ENCODE measurements at places on chromosomes 7 and 10.

DNA sequence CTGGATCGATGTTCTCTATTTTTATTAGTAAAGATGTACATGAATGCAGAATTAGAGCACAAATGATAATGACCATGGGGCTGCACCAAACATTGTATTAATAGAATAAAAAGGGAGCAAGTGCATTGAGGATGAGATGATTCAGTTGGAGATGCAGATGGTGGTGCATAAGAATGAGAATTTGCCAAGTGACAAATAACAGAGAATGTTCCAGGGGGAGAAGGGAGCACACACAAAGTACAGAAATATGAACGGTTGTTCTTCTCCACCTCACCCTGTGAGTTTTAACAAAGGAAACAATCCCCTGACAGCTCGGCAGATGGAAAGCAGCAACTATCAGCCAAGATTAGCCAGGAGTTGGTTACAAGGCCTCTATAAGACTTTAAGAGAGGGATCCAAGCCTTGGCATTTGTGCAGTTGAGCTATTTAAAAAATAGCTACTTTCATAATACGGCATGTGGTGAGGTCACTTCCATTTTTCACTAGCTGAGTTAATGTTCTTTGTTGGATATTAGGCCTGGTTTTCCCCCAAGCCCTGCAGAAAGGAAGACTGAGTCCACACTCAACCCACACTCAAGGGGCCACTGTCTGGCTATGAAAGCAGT, 462.5 kb downstream of the TNS3 start:
- H3K27ac ChIP-seq: no peak overlapping the region
- H3K4me1 ChIP-seq: no peaks in the 10 kb centered on the region
- no peaks in the 10 kb centered on the region for H3K36me3 ChIP-seq
- no peak overlapping the region for H3K4me3 ChIP-seq
- H3K27me3 ChIP-seq: no peaks in the 10 kb centered on the region

DNA sequence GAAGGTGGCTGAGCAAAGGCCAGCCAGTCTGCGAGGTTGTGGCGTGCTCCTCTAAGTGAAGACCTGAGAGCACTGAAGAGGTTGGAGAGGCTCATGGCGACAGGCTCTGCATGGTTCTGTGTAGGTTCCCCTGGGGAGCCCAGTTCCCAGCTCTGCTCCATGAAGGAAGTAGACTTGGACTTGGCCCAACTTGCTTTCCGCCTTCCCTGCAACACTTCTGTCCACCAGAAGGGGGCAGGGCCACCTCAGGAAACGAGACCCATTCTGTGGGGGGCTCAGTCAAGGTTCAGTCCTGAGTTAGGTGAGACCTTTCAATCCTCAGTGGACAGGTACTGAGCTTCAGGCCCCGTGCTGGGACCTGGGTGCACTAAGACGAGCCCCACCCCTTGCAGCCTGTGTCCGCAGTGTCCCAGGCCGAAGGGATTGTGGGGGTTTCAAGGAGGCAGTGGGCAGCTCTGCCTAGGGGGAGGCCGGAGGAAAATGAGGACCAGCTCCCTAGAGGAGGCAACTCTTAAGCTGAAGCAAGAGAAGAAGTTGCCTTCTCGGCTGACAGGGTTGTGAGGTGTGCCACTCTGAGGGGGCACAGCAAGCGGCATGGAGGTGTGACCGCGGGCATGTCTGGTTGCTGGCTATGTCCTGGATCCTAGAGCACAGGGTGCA, 15.0 kb upstream of the PCBD1 start:
- H3K4me3 ChIP-seq: no peak overlapping the region
- H3K4me1 ChIP-seq: no peaks in the 10 kb centered on the region
- no peaks in the 10 kb centered on the region for H3K36me3 ChIP-seq
- H3K27ac ChIP-seq: no peak overlapping the region
- peak; percentile 54 for DNase-seq

- H3K36me3 ChIP-seq: no peaks in the 10 kb centered on the region
- no peak overlapping the region for H3K27ac ChIP-seq
- H3K4me3 ChIP-seq: no peak overlapping the region
- no peak for DNase-seq
These were observed 26.5 kb upstream of the CNTNAP2 start for GRCh38 chr7:146090023-146090645.

DNA sequence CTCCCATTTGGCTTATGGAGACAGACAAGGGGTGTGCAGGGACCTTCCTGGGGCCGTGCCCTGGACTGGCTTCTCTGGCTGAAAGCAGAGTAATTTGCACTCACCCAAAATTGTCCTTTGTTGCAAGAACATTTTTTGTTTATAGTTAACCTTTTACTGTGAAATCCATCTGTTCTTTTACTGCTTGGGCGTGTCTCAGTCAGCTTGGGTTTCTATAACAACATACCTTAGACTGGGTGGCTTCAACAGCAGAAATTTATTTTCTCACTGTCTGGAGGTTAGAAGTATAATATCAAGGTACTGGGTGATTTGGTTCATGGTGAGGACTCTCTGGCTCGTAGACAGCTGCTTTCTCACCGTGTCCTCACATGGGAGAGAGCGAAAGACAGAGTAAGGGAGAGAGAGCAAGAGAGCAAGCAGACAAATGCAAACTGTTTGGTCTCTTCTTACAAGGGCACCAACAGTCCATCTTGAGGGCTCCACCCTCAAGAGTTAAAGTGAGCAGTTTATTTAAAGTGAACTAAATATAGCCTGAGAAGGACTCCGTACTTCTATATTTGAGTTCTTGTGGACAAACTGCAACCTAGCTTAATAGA, 131.0 kb upstream of the NPY start:
- no peak for DNase-seq
- no peaks in the 10 kb centered on the region for H3K36me3 ChIP-seq
- no peaks in the 10 kb centered on the region for H3K4me1 ChIP-seq
- no peaks in the 10 kb centered on the region for H3K27me3 ChIP-seq
- H3K27ac ChIP-seq: no peak overlapping the region

- DNase-seq: no peak
- H3K4me3 ChIP-seq: no peak overlapping the region
- no peaks in the 10 kb centered on the region for H3K36me3 ChIP-seq
- H3K4me1 ChIP-seq: no peaks in the 10 kb centered on the region
These were observed 14.2 kb upstream of the NPC1L1 start for GRCh38 chr7:44555350-44555749.

GRCh38 chr10:76550806-76551205, 1086.8 kb downstream of the KCNMA1 start:
- peaks cover 2% of the 10 kb centered on the region for H3K4me1 ChIP-seq
- no peak overlapping the region for H3K27ac ChIP-seq
- H3K27me3 ChIP-seq: no peaks in the 10 kb centered on the region
- no peak overlapping the region for H3K4me3 ChIP-seq
- H3K36me3 ChIP-seq: no peaks in the 10 kb centered on the region

- no peaks in the 10 kb centered on the region for H3K36me3 ChIP-seq
- H3K27ac ChIP-seq: no peak overlapping the region
These were observed 90.7 kb downstream of the LRRC4 start for GRCh38 chr7:127940381-127941160.

DNA sequence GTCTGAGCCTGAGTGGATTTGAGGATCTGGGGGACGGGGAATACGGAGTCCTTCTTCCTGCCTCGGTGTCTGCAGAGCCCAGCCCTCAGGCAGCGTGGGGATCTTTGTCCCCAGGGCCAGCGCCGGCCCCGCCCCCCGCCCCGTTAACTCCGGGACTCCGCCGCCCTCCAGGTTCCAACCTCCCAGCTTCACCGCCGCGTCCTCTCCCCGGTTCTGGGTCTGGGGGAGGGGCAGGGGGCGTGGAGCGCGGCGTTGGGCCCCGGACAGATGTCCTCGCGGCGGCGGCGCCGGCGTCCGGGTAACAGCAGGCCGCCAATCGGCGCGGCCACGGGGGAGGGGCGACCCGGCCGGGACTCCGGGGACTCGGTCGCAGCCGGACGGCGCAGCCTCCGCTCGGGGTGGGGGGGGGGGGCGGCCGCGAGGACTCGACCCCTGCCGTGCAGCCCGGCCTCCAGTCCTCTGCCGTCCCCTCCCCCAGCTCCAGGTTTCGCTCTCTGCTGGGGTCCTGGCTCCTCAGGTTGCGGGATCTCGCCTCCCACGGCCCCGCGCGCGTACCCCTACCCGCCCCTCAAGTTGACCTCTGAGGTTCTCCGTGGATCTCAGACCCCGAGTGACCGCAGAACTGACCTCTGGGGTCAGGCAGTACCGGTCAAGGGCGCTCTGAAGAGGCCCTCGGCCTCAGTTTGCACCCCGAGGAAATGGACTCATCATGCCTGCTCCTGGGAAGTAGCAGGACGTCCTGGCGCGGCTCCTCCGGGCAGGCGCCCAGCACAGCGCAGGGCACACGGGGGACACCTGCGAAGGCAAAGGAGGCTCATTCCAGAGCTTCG, 2.3 kb upstream of the ELFN1 start:
- peak overlapping the region; percentile 85 for H3K27ac ChIP-seq
- peak overlapping the region; percentile 74 for H3K4me3 ChIP-seq
- H3K27me3 ChIP-seq: no peaks in the 10 kb centered on the region
- no peaks in the 10 kb centered on the region for H3K36me3 ChIP-seq
- peaks cover 63% of the 10 kb centered on the region for H3K4me1 ChIP-seq

DNA sequence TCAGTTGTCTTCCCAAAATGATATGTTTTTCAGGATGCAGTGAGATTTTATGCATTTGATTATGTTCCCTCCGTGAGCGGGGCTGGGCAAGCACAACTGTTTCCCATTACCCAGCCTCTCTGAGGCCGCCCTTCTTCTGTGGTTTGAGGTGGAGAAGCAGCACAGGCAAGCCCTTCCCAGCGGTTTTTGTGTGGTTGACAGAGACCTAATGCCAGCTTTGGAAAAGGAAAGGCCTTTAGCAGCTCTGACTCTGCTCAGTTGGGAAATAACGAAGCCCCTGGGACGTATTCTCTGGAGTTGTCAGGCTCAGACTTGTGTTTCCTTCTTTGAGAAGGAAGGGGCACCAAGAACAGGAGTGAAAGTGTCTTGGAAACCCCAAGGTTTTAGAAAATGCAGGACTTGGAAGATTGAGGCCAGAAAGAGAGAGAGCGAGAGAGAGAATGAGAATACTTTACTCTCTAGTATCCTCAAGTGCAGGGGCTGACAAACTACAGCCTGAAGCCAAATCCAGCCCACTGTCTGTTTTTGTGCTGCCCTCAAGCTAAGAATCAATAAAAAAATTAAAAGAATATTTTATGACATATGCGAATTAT, 20.6 kb upstream of the PDCD4 start:
- H3K36me3 ChIP-seq: no peaks in the 10 kb centered on the region

DNA sequence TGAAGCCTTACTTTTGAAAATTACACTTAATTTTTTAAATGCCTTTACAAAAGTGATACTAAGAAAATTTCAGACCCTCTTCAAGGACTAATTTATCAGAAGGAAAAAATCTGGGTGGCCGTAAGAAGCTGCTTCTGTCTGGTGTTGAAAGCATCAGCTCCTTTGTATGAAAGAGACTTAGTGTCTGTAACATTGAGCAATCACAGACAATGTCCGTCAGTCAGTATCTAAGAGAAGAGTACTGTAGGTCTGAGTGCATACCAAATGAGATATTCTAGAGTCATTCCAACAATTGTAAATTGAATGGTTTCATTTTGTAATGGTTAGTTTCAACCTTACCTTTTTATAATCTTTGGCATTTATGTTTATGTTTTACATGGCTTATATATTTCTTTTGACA, 11.1 kb upstream of the MDFIC start:
- no peak for DNase-seq
- no peaks in the 10 kb centered on the region for H3K27me3 ChIP-seq
- no peaks in the 10 kb centered on the region for H3K36me3 ChIP-seq

- H3K4me3 ChIP-seq: no peak overlapping the region
- DNase-seq: no peak
- H3K27ac ChIP-seq: no peak overlapping the region
- no peaks in the 10 kb centered on the region for H3K36me3 ChIP-seq
- H3K4me1 ChIP-seq: no peaks in the 10 kb centered on the region
These were observed 297.4 kb upstream of the PCDH15 start for GRCh38 chr10:55098452-55098851.

DNA sequence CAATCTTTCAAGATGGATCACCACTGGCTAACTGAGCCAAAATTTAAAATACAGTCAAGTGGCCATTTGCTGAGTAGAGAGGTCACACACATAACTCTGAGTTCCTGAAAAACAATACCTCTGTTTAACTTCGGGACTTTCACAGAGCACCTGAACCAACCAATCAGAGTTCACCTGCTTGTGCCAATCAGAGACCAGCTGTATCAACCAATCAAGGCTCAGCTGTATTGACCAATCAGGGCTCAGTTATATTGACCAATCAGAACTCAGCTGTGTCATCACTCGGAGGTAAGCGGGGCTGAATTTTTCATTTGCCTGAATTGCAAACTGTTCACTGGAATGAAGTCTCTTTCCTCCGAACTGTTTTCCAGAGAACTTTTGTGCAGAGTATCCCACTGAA, 10.0 kb upstream of the CPXM2 start:
- no peak overlapping the region for H3K27ac ChIP-seq
- peaks cover 1% of the 10 kb centered on the region for H3K4me1 ChIP-seq
- H3K36me3 ChIP-seq: no peaks in the 10 kb centered on the region
- H3K4me3 ChIP-seq: no peak overlapping the region
- no peaks in the 10 kb centered on the region for H3K27me3 ChIP-seq
- no peak for DNase-seq

- H3K27me3 ChIP-seq: no peaks in the 10 kb centered on the region
- no peak overlapping the region for H3K4me3 ChIP-seq
- H3K27ac ChIP-seq: no peak overlapping the region
- no peaks in the 10 kb centered on the region for H3K36me3 ChIP-seq
These were observed 35.0 kb downstream of the SEPTIN14 start for GRCh38 chr7:55827577-55827976.

DNA sequence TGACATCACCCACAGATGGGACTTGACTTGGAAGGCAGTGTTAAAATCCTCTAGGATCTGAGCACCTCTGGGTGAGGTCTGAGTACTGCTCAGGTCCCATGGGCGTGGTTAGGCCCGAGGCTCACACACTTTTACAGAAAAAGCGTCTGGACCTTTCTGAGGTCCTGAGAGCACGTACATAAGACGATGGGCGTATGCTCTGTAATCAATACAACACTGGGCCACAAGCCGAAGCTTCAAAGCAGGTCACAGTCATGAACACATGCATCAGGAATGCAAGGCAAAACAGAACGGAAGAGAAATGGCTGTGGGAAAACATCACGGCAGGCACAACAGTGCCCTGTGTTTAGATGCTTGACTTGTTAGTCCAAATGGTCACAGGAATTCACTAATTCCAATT, 112.2 kb downstream of the LARP4B start:
- H3K27me3 ChIP-seq: no peaks in the 10 kb centered on the region
- peaks cover 11% of the 10 kb centered on the region for H3K36me3 ChIP-seq
- no peaks in the 10 kb centered on the region for H3K4me1 ChIP-seq
- no peak overlapping the region for H3K4me3 ChIP-seq
- H3K27ac ChIP-seq: no peak overlapping the region

DNA sequence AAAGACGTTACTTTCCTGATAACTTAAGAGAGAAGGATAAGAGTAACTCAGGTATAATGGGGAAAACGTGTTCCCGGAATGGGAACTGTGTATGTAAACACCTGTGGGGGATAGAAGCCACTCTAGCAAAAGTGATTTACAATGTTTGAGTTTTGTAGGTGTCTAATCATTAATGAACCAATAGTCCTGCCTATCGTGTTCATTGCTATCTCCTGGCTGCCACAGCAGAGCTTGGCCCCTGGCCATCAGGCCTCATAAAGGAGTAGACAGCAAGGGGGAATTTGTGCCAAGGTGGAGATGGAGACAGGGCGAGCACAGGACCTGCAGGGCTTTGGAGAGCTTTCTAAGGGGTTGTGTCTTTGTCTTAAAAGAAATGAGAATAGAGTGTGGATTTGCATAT, 102.1 kb downstream of the GAD2 start:
- no peak overlapping the region for H3K27ac ChIP-seq
- no peaks in the 10 kb centered on the region for H3K27me3 ChIP-seq
- H3K36me3 ChIP-seq: no peaks in the 10 kb centered on the region

Measured in liver (tissue), 10 donors.